Chondrocyte (in vitro differentiated cells): ENCODE measurements at places on chromosomes 5 and 9.

- no peak for DNase-seq
Observed at GRCh38 chr9:87640385-87640795, 85.5 kb upstream of the CTSL start.

DNA sequence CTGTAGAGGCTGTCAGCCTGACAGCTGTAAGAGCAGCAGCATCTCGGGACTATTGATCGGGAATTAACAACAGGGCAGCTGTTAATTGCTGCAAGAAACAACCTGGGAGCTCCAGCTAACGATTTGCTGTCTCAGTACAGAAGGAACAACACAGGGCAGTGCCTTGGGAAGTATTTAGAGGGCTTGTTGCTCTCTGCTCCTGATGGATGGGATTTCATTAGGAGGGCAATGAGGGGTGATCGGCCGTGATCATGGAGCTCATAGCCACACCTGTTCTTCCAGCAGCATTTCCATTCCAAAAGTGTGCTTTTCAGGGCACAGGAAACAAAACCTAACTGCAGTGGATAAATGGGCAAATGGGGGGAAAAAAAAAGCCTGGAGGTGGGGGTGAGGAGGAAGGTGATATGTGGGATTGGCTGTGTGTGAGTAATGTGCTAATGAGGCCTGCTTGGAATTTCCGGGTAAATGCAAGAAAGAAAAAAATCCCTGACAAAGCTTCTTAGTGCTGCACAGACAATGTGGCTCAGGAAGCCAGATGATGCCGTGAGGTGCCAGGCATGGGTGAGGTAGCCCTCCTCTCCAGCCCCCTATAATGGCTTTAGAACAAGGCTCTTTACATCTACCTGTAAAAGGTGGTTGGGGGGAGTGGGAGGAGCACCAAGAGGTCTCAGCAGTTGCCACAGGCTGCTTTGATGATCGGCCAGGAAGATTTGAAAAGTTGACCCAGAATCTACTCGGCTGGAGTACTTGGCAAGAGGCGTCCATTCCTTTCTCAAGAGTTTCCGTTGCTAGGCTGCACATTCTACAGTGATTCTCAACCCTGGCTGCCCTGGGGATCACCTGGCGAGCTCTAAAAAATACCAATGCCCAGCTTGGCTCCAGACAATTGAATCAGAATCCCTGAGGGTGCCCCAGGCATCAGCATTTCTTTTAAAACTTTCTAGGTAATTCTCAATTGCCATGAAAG, 139.5 kb upstream of the KLF9 start:
- no peak for DNase-seq

GRCh38 chr5:52269401-52269800, 518.3 kb upstream of the ITGA1 start:
- DNase-seq, result no peak

DNA sequence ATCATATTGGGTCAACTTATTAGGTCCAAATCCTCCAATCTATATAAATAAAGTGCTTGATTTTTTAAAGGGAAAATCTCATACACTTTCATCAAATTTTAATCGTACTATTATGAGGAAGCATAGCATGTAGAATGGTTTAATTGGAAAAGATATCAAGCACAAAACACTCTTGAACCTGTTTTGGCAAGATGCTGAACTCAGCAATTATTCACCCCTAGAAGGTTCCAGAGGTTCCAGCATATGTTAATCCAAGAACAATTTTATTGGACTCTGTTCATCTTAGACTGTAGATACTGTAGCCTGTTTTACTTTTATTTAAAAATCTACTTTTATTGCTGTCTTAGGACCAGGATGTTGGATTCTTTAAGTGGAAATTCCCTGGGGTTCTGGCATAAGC, 92.4 kb upstream of the LHFPL2 start:
- DNase-seq, result no peak

GRCh38 chr9:111661150-111661801, at the start of gene GNG10:
GNG10 (plus strand) TSS chr9:111661605; CDS start chr9:111661635, 30 bp downstream.
- DNase-seq, result no peak

- DNase-seq, result no peak
Observed at GRCh38 chr5:1499851-1500250, 23.9 kb downstream of the LPCAT1 start.

DNA sequence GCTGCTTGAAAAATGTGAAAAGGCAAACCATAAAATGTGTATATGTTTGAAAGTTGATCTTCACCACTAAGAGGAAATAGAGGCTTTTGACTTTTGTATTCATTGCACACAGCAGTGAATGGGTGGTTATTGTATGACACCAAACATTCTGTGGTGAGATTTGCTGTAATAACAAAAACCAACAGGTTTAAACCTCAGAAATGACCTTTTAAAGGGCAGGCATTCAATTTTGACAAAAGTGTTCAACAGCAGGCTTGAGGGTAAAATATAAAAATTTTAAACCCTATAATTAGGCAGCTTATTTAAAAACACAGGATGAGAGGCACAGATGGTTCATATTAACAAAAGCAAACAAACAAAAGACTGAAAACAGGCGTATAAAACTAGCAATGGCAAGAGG, 128.1 kb upstream of the NUDT12 start:
- DNase-seq, result no peak

- DNase-seq, result no peak
Observed at GRCh38 chr5:174504266-174504726, 220.1 kb upstream of the MSX2 start.

DNA sequence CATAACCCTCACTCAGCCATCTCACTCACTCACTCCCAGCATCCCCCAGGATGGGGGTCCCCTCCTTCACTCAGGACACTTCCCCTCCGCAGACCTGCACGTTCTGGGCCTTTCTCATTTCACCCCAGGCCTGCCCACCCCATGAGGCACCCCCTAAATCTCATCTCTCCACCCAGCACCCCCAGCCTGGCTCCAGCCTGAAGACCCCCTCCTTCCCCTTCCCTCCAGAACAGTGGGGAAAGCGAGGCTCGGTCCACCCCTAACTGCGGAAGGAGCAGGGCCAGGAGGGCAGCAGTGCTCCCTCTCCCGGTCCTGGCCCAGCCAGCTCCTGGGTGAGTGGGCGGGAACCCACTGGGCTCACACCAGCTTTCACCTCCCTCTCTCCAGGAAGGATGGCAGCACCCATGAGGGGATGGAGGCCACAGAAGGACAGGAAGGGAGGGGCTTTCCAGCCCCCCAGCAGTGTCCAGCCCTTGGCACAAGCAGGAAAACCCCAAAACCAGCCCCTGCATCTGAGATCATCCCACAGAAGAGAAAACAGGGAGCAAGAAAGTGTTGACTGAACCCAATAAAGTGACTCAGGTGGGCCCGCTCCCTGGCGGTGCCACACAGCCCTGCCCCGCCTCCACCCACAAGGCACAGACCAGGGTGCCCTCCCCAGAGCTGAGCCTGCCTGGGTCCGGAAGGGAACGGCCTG, 55.0 kb downstream of the LRSAM1 start:
- DNase-seq, result no peak

- DNase-seq, result no peak
Observed at GRCh38 chr5:10652606-10653005, 88.7 kb downstream of the ANKRD33B start.

GRCh38 chr5:3386637-3387036, 209.0 kb upstream of the IRX1 start:
- DNase-seq, result no peak

DNA sequence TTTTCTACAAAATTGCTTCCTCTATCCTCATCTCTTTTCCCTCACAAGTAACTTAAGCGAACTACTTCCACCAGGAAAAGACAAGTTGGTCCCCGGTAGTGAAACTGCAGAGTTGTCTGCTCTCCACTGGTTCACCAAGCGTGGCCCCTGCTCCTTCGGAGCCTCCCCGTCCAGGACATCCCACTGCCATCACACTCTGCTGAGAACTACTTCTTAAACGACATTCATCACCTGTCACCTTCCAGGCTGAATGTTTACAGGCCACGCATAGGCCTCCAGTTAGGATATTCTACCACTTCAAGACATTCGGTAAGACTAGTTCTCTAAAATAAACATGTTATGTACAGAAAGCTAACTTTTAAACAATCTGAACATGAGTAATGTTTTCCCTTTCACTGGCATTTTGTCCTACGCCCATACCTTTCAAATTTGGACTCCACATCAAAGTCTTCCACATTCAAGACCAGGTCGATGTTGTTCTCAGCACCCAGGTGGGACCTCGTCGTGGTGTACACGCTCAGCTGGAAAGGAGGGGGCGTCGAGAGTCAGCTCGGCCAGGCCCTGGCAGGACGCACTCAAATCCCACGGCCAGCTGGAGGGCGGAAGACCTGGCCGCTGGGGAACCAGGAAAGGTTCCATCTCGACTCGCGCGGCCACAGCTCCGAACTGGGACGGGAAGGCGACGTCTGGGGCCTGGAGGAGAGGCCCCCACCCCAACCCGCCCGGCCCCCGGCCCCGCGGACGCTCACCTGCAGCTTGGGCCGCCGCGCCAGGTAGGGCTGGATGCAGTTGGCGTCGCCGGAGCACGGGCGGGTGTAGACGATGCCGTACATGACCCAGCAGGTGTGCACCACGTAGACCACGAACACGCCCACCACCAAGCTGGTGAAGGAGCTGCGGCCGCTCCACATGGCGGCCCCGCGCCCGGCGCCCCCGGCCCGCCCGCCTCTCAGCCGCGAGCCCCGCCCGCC, 683 bp downstream of the CLPTM1L start:
- peak; percentile 64 for DNase-seq

- DNase-seq, result no peak
Observed at GRCh38 chr5:93800988-93801811, 59.8 kb upstream of the POU5F2 start.

- no peak for DNase-seq
Observed at GRCh38 chr5:133041910-133042309, 9.9 kb upstream of the HSPA4 start.

GRCh38 chr9:95772320-95773052, 103.0 kb upstream of the ERCC6L2 start:
- no peak for DNase-seq

DNA sequence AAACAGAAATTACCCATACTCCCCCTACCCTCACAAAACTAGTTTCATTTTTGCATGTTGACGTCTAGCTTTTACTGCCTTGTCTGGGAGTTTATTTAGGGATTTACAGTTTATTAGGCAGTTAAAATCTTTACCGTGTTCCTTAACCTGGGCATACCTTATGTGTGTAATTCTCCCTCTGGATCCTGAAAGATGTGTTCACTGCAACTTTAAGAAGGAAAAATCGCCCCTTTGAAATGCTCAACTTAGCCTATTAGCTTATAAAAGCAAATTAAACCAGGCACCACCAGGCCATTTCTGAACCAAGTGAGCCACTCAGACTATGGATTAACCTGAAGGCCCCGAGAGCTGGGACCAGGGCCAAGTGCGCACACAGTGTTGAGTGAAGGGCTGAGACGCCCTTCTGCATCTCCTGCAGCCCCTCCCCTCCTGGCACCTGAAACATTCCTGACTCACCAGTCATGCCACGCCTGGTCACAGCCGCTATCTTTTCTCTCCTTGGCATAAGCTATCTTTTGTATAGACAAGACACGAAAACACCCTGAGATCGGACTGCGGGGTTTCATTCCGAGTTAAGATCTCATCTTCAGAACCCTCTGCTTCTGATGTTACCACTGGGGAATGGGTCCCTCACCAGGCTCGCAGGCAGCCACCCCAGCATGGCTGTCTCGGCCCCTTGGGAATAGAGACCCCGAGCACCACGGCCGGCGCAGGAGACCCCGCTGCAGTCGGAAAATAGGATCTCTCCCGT, 111.9 kb downstream of the ROR2 start:
- DNase-seq, result no peak

DNA sequence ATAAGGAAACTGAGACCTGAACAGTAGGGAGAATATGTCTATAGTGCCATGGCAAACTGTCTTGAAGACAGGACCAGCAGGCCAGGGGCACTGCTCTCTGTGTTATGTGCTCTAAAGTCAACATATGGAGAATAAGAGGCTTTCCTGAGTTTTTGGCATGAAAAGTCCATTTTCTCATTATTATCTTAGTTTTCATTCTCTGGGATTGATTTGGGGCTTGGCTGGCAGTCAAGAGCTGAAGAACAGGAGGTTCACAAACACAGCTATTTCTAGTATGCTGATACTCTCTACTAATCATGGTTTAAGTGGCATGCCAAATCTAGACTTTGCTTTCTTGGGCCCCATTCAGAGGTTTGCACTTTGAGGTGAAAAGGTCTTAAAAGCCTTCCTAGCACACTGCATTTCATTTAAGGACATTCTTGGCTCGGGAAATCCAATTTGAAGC, 404.4 kb downstream of the ZNF608 start:
- DNase-seq, result no peak

GRCh38 chr5:150987746-150988145, 32.6 kb upstream of the GPX3 start:
- no peak for DNase-seq

DNA sequence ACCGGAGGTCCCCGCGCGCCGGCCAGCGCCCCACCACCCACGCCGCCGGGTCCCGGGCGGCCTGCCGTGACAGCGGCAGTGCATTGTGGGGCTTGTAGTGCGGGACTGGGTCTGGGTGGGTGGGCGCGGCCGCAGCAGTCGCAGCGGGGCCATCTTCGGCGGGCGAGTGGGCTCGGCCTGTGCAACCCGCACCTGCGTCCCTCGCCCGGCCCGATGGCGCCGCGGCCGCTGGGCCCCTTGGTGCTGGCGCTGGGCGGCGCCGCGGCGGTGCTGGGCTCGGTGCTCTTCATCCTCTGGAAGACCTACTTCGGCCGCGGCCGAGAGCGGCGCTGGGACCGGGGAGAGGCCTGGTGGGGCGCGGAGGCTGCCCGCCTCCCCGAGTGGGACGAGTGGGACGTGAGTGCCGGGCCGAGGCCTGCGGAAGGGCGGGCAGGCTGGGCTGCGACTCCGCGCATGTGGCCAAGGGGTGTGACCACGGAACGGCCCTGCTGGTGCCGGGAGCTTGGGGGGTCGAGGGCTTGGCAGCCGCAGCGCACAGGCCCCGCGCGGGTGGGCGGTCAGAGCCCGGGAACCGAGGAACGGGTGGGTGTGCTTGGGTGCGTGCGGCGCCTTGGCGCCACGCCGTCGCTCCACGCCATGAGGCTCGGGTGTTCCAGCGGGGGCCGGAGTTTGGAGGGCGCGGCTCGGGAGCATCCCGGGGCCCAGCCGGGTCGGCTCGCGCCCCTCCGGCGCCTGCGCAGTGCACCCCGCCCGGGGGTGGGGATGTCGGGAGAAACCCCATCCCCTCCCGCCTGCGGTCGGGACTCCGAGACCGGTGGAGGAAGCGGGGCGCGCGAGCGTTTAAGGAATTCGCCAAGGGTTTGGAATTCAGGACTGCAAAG, at the start of gene ARL10:
ARL10 (plus strand) TSS at position 137 of the 881 bp plus-strand sequence; CDS start at position 214, 77 bp downstream.
- no peak for DNase-seq

DNA sequence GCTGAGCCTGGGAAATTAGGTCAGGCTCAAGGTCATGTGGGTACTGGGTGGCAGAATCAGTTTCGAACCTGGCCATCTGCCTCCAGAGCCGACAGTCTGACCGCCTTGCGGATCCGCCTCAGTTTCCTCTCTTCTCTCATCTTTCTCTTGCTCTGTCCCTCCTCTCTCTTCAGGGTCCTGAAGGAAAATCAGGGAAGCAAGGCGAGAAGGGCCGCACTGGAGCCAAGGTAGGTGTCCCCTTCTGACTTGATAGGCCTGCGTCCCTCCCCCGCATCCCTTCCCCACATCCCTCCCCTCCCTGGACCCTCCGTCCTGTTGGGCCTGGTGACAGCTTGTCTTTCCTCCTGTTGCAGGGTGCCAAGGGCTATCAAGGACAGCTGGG, 40.8 kb upstream of the ORM1 start:
- peak; percentile 59 for DNase-seq
